ENCODE measurements at places on chromosomes 6 and 20.

DNA sequence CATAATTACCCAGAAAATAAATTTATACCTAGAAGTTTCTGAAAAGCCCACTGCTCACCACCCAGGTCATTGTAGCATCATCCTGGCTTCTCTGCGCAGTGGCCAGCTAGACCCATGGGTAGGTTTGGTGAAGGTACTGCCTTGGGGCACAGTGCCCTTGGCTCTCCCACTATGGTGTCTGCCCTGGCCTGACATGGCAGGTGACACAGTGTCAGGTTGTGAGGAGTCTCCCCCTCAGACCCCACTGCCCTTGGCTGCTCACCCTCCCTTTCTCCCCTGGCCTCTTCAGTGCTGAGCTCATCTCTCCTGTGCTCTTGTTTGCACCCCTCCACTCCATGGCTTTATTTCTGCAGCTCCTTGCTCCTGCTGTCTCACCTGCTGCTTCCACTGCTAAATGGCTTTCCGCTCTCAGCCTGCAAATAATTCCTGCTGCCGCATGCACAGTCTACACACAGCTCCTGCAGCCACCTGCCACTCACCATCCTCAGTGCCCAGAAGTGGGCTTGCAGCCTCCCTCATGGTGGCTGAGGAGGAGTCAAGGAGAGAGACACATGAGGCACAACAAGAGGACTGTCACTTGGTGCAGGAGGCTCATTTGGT is 313.4 kb upstream of the MOCS1 start:
- no peaks in the 10 kb centered on the region for H3K27me3 ChIP-seq
- no peaks in the 10 kb centered on the region for H3K36me3 ChIP-seq
- H3K27ac ChIP-seq, result no peak overlapping the region
- no peaks in the 10 kb centered on the region for H3K4me1 ChIP-seq

DNA sequence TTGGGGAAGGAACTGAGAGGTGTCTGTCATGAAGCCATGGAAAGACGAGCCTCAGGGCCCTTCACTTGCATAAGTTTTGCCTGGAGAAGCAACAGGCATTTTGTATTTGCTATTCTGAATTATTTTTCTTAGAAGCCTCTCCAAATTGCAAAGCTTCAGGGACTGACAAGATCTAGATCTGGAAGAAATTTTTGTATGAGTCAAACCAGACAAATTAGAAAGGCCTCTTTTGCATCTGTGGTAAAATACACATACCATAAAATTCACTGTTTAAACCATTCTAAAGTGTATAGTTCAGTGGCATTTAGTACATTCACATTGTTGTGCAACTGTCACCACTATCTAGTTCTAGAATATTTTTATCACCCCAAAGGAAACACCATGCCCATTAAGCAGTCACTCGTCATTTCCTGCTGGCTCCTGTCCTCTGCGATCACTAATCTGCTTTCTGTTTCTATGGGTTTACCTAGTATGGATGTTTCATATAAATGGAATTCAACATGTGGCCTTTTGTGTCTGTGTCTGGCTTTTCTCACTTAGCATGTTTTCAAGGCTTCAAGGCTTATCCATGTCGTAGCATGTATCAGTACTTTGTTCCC is 269.1 kb downstream of the PHF3 start:
- DNase-seq, result no peak
- H3K36me3 ChIP-seq, result no peaks in the 10 kb centered on the region
- no peak overlapping the region for H3K27ac ChIP-seq
- no peaks in the 10 kb centered on the region for H3K4me1 ChIP-seq
- H3K4me3 ChIP-seq, result no peak overlapping the region

DNA sequence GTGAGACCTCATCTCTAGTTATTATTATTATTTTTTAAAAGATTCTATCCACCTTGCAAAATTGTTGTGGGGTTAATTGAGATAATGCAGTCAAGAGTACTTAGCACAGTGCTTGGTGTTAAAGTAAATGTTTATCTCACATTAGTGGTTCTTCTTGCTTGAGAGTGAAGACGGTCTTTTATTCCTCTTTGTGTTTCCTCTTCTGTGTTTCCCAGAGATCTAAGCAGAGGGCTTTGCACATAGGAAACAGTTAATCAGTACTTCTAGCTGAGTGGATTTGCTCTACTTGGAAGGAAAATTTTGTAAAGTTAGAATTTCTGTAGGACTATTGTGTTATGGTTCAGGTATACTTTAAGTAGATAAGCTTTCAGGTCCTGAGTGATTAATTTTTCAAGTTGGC is 3.5 kb downstream of the ARMC2 start:
- H3K4me1 ChIP-seq, result peaks cover 30% of the 10 kb centered on the region
- H3K4me3 ChIP-seq, result no peak overlapping the region
- no peak overlapping the region for H3K27ac ChIP-seq
- H3K36me3 ChIP-seq, result peaks cover 11% of the 10 kb centered on the region

DNA sequence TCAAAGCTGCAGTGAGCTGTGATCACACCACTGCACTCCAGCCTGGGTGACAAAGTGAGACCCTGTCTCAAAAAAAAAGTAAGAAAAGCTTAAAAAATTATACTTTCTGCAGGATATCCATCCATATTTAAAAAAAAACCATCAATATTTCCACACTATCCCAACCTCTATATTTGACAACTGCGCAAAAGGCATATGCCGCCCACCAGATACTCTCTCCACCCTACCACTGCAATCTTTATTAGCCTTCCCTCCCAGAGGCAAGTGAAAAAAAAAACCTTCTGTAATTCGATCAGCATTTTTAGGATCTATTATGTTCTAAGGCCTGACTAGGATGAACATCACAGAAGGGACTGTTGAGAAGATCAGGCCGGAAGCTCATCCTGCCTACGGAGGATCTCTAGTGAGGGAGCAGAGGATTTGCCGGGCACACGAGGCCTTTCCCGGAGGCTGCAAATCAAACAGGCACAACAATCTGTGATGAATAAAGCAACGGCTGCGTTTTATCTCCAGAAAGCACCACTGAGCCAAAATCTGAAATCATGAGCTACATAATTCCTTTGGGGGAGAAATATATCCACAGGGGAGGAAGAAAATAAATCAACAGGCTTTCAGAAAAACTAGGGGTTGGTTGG is 65.9 kb downstream of the GFOD1 start:
- H3K36me3 ChIP-seq, result no peaks in the 10 kb centered on the region
- H3K27me3 ChIP-seq, result no peaks in the 10 kb centered on the region
- peaks cover 86% of the 10 kb centered on the region for H3K4me1 ChIP-seq
- peak overlapping the region; percentile 46 for H3K27ac ChIP-seq
- no peak for DNase-seq
- no peak overlapping the region for H3K4me3 ChIP-seq

DNA sequence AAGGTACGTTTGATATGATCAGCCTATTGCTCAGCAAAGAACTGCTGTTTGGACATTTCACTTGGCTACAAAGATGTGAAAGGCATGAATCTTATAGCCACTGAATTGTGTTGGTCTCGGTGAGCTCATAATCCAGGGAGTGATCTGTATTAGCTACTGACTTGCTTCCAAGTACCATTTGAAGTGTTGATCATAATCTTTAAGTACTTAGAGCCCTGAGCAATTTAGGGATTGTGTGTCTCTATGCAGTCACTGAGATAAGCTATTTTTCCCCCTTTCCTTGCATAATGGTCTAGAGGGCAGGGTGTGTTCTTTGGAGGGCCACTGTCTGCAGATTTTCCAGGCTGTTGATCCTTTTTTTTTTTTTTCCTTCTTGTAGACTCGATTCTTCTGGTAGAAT is 393.6 kb downstream of the ESR1 start:
- no peak overlapping the region for H3K27ac ChIP-seq
- DNase-seq, result no peak
- H3K36me3 ChIP-seq, result peaks cover 22% of the 10 kb centered on the region

DNA sequence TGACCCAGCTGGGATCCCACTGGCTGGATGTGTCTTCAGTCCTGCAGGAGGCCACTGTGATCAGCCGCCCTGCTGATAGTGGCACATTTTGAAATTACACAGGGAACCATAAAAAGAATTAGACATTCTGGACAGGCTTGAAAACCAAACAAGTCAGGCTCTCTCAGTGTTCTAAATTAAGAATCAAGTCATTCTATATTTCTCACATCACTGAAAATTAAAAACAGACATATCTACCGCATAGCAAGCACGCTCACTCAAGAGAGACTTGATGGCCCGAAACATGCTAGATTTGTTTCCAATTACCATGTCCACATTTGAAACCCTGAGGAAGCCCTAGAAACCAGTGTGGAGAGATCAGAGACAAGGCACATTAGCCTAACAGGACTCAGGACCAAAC is 57.7 kb downstream of the NFATC2 start:
- H3K4me3 ChIP-seq, result no peak overlapping the region
- H3K4me1 ChIP-seq, result no peaks in the 10 kb centered on the region
- no peaks in the 10 kb centered on the region for H3K27me3 ChIP-seq
- no peak overlapping the region for H3K27ac ChIP-seq
- no peaks in the 10 kb centered on the region for H3K36me3 ChIP-seq

- H3K27ac ChIP-seq, result no peak overlapping the region
- H3K4me3 ChIP-seq, result no peak overlapping the region
- H3K27me3 ChIP-seq, result no peaks in the 10 kb centered on the region
- no peak for DNase-seq
- no peaks in the 10 kb centered on the region for H3K36me3 ChIP-seq
Observed at GRCh38 chr6:153725456-153725855, 313.6 kb upstream of the OPRM1 start.

DNA sequence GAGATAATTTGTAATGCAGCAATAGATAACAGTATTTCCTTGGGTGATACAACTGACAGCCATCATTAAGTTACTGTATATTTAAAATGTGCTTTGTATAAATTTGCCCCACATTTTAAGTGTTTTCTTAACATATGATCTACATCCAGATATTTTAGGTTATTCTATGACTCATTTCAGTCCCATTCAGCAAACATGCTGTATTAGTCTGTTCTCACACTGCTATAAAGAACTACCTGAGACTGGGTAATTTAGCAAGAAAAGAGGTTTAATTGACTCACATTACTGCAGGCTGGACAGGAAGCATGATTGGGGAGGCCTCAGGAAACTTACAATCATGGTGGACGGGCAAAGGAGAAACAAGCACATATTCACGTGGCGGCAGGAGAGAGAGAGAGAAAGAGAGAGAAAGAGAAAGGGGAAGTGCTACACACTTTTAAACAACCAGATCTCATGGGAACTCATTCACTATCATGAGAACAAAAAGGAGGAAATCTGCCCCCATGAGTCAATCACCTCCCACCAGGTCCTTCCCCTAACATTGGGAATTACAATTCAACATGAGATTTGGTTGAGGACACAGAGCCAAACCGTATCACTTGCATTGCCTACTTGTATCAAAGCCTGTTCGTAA is 9.6 kb upstream of the CHD6 start:
- H3K4me3 ChIP-seq, result no peak overlapping the region
- H3K27me3 ChIP-seq, result no peaks in the 10 kb centered on the region
- no peak for DNase-seq
- H3K36me3 ChIP-seq, result no peaks in the 10 kb centered on the region
- H3K27ac ChIP-seq, result no peak overlapping the region

DNA sequence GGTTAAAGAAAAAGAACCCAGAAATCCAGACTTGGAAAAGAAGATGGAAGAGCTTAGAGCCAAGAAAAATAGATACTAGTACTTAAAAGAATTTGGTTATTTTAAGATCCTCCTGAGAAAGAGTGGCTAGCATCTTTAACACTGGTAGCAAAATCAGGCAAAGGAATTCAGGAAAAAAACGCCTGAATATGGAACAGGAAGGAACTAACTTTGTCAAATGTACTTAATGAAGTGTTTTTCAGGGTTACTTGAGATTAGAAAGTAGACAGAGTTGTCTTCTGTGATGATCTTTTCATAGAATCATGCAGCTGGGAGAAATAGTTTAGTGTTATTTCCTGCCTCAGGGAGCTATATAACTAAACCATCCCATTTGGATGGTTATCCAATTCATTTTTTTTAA is 50.8 kb upstream of the SASH1 start:
- no peak for DNase-seq
- H3K4me3 ChIP-seq, result no peak overlapping the region
- no peaks in the 10 kb centered on the region for H3K27me3 ChIP-seq
- no peak overlapping the region for H3K27ac ChIP-seq
- H3K4me1 ChIP-seq, result no peaks in the 10 kb centered on the region

GRCh38 chr6:145031001-145031400 is 704.3 kb downstream of the EPM2A start:
- H3K27ac ChIP-seq, result no peak overlapping the region
- no peaks in the 10 kb centered on the region for H3K36me3 ChIP-seq
- H3K4me3 ChIP-seq, result no peak overlapping the region
- no peaks in the 10 kb centered on the region for H3K4me1 ChIP-seq

DNA sequence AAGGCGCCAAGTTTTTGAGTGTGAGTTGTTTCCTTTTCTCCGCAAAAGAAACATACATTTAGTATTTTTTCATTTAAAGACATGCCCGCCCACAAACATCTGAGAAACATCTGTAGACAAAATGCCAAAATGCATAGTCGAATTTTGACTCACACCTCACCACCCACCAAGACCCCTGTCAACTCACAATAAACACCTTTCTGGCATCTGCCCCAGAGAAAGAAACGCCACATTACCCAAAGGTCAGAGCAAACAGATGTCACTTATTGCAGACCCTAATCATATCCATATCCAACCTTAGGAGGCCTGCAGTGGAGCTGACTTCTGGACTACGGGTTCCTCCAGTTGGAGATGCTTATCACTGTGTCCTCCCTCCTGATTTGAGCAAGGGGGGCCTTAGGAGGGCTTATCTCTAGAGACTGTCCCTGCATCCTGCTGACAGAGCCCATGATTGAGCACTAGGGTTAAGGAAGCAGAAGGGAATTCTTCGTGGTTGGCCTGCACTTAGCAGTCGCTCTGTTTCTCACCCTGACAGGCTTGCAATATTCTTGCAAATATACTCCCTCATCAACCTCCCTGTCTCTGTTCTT is 90.5 kb upstream of the TBX18 start:
- H3K27ac ChIP-seq, result no peak overlapping the region
- no peaks in the 10 kb centered on the region for H3K27me3 ChIP-seq
- H3K4me1 ChIP-seq, result no peaks in the 10 kb centered on the region
- no peak for DNase-seq

Measured in upper lobe of left lung (tissue), 6 donors.